ENCODE measurements at places on chromosomes 3 and 15.

GRCh38 chr3:128487813-128488635 is 5.0 kb downstream of the GATA2 start:
- DNase-seq = no peak

DNA sequence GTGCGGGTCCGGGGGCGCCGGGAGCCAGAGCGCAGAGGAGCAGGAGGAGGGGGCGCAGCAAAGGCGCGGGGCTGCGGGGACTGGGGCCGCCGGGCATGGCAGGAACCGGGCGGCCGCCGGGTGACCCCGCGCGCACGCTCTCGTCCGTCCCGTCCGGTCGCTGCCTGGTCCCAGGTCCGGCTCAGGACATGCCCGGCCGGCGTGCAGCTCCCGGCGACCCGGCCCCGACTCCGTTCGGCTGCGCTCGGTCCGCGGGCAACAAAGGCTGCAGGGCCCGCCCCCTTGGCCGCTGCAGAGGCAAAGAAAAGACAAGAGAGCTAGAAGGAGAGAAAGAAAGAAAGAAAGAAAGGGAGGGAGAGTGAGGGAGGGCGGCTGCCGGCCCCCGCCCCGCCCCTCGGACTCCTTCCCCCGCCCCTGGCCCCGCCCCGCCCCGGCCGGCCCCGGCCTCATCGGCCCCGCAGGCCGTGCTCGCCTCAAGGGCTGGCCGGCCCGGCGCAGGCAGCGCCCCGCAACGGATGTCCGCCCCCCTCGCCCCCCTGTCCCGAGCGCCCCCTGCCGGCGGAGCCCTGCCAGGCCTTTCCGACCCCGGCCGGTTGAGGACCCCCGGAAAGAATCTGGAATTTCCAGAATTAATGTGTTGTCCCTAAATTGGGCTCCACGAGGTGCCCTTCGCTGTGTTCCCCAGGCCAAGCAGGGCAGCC is at the start of gene ADAMTS7:
ADAMTS7 (minus strand) TSS at position 341 of the 701 bp plus-strand sequence; CDS start at position 97, 244 bp downstream.
- DNase-seq = no peak

DNA sequence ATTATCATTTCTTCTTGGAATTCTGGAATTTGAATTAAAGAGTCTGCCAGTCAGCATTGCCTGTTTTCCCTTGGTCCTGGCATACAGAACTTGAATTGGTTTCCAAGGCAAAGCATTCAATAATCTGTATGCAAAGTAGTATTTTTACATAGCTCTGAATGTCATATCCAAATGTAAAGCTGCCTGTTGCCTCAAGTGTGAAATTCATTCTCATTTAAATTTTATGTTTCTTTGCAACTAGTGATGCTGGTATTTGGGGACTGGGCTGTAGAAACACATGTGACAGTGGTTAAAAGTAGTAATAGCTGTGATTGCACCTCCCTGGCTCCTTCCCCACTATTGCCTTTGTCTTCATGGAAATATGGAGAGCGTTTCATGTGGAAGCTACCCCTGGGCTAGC is 743.9 kb upstream of the GOLIM4 start:
- no peak for DNase-seq

GRCh38 chr3:105691053-105691452 is 177.8 kb downstream of the CBLB start:
- no peak for DNase-seq

DNA sequence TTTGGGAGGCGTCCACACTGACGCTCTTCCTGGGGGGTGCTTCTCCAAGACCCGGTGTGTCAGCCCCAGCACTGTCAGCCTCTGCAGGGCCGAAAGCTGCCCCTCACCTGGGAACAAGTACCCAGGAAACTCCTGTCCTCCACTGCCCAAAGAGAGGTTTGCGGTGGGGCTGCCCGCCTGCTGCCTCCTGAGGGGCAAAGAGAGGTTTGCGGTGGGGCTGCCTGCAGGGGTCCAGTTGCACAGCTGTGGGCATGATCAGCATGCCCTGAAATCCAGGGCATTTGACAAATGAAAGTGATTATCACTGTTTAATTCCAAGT is 15.1 kb upstream of the SNRPA1 start:
- no peak for DNase-seq

Measured in cerebellar nuclear complex (tissue), 1 donor.